AG08395 (cell line): ENCODE measurements at places on chromosomes 5 and 9.

DNA sequence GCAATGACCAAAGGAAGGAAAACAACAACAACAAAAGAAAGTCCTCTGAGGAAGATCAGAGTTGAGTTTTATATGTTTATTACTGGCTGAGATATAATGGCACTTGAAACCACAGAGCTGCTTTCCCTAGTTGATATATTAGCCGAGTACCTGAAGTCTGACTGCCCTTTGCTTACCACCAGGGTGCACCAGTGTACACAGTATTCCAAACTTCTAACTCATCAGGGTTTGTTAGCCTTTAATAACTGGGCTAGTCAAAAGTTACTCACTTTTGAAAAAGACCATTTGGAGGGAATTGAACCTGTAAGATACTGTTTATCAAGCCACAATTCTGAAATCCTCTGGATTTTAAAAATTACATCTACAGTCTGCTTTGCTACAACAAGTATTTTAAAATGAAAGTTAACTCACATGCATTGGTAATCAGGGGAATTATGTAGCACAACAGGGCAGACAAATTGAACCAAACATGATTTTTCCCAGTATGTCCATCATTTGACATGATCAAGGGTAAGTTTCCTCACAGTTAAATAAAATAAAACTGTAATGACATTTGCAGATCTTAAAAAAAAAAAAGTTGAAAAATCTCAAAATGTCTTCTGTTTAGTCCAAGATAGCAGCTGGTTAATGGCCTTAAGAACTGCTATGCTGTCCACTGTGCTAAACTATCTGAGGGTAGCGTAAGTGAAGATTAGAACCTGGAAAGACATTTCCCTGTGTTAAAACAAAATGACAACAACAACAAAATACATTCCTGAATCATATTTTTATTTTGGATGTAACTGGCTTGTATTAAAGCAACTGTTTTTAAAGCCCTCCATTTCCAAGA is 57.3 kb upstream of the C6 start:
- peak; percentile 4 for DNase-seq

GRCh38 chr9:108963459-108964143 is 29.4 kb downstream of the ABITRAM start:
- peak; percentile 9 for DNase-seq

GRCh38 chr9:6147846-6148245 is 67.8 kb upstream of the IL33 start:
- DNase-seq, result no peak

DNA sequence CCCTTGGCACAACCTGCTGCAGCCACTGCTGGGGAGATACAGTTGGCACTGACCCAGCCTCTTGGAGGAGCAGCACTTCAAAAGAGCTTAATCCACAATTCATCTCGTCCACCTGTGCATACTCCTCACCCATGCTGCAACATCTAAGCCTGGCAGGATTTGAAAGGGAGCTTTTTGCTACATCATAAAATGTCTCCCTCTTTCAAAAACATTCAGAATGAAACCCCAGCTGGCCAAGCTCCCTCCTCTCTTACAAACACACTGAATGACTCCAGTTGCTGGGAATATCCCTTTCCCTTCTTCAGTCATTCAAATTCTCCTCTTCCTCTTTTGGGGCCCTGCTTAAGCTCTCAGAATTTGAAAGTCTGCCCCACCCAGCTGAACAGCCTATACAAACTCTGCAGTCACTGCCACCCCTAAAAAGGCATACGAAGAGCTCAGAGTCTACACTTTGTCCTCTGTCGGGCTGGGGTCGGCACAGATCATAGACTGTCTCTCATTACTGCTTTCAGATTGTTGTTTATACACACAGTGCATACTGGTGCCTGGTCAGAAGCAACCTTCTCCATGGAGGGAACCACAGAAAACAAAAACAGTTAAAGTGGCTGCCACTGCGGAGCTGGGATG is 8.8 kb upstream of the C5orf15 start:
- no peak for DNase-seq

DNA sequence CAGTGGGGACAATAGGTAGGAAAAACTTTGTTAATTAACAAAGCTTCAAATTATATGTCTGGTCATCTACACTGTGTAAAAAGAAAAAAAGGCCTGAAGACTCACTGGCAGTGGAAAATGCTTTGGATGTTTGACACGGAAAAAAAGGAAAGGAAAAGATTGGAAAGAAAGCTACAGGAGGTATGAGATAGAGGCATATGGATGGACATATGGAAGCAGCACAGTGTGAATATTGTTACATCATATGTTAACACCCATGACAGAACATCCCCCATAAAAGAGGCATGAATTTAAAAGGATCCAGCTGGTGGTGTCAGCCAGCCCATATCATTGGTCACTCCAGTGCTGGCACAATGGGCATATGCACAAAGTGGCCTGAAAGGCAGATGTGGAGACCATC is 19.0 kb upstream of the ADAMTS19 start:
- DNase-seq, result no peak

DNA sequence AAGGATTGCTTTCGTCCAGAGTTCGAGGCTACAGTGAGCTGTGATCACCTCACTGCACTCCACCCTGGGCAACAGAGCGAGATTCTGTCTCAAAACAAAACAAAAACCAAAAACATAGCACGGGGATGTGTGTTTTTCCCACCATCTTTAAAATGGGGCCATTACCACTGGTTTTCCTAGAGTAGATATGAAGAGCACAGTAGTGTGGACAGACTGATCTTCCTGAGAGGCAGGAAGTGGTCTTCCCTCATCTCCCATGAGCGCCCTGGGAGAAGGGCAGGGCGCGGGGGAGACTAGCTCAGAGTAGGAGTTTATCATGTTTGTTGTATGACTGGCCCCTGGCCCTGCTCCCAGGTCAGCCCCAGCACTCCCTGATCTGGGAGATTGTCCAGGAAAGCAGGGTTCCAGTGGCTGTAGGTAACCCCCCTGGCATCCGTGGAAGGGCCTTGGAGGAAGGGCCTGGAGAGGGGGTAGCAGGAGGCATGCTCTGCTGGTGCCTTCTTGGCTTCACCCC is 2.3 kb downstream of the SUSD3 start:
- peak; percentile 74 for DNase-seq

GRCh38 chr9:7104625-7105024 is 346.9 kb downstream of the KDM4C start:
- no peak for DNase-seq

GRCh38 chr5:130541617-130542221 is 623.3 kb downstream of the HINT1 start:
- no peak for DNase-seq

DNA sequence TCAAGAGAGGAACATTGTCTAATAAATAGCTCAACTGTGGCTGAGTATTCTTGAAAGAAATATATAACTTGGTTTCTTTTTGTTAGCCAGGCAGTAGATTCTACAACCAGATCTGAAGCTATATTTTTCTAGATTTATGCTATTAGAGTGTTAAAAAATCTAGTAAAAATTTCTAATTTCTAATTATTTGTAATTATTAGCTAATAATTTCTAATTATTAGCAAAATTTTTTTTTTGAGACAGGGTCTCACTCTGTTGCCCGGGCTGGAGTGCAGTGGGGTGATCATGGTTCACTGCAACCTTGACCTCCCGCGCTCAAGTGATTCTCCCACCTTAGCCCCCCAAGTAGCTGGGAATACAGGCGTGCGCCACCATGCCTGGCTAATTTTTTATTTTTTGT is 2.8 kb downstream of the RAD17 start:
- no peak for DNase-seq

DNA sequence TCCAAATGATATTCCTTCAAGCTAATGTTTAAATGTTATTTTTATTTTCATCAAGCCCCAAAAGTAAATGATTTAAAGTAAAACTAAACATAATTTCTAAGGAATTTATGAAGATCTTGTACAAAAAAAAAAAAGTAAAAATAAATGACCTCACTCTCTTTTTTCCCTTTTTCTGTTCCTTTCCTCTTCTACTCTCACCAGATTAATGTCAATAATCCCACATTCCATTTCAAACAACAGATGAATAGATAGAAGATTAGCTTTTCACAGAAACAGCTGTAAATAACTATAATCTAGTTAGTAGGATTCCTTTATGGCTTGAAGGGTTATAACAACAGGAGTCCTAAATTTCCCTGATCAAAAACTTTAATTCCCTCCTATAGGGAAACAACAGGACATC is 88.1 kb downstream of the EFNA5 start:
- DNase-seq, result no peak

GRCh38 chr5:61919920-61920319 is 386.1 kb upstream of the KIF2A start:
- no peak for DNase-seq

GRCh38 chr9:85278769-85279168 is 463.0 kb downstream of the AGTPBP1 start:
- no peak for DNase-seq

DNA sequence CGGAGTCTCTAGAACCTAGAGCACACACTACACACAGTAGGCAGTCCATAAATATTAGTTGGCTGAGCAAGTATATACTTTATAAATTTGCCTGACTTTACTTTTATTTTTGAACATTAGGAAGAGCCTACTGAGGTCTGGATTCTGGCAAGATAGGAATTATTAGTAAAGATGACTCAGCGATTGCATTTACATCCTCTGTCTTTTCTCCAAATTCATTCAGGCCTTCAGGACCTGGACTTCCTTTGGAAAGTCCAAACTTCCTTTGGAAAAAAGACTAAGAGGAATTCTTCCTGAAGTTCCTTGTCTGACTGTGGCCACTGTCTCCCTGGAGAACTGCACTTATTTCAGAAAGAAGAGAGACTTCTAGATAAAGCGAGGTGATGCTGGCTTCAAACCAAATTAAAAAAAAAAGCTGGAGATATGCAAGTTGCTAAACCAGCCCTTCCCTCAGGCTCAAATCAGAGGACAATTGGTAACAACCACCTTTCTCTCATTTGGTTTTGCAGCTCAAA is 251.3 kb downstream of the GAS1 start:
- no peak for DNase-seq

DNA sequence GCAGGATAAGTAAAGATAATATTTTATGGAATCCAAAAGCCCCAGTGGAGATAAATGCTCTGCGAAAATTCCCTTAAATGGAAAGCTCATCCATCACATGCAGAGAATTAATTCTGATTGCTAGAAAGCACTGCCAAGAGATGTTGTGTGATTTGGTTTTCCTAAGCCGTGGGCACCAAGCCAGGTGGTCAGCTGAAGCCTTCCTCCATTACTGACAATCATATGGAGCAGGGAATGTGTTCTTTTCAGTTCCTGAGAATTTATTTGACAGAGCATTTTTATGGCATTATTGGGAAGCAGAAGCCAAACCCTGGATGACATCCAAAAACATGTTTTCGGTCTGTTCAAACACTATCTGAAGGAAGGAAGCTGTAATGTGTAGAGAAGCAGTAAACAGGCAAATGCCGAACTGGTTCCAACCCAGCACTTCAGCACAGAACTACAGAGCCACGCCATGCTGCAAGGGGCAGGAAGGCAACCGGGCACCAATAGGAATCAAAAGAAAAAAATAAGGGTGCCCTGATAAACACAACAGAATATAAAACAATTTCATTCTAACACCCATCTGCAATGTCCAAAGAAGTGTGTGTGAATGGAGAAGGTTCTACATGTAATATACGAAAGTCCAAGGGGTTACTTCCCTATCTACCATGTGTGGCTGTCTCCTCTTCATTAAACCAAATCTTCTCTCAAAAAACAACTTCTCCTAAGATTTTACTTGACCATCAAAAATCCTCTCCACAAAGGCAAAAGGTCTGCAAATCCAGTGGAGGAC is 12.3 kb downstream of the ARSB start:
- peak; percentile 38 for DNase-seq

- peak; percentile 36 for DNase-seq
Measured at GRCh38 chr5:145825751-145826180, 9.4 kb downstream of the PRELID2 start.

GRCh38 chr5:138955671-138956295 is 80.6 kb upstream of the LRRTM2 start:
- DNase-seq, result no peak

DNA sequence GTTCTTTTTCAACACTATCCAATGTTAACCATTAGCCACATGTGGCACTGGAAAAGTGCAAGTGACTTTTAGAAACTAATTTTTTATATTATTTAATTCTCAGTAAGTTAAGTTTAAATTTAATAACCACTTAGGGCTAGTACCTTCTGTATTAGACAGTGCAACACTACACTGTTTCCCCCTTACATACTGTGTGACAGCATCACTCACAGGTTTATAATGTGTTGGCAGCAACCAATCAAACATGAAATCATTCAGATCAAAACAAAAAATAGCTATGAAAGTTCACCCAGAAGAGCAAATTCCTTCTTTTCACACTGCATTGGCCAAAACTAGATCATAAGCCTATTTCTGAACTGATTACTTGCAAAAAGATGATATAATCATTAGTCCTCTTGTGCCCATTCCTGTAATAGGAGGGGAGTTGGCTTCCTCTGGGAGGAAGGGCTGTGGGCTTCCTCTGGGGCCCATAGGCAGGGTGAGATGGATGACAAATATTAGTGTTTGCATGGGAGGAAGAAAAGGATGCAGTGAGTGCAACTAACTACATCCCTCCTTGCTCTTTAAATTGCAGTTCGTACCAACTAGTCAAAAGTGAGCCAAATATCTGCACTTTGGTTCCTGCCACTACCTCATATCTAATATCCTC is 708.1 kb upstream of the RGMB start:
- DNase-seq, result peak; percentile 12

DNA sequence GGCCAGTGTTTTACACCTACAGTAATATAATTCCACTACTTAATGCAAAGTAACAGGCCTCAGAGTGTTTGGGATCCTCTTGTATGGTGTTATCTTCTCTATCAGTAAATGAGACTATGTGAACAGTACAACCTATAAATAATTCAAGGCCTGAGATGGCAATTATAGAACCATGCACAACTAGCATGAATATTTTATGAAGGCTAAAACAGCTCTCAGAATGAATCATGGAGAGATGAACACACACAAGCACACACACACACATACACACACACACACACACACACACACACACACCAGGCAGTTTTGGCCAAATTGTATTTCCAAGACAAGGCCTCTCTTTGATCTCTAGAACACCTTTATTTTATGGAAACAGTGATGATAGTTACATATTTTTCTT is 224.9 kb downstream of the EBF1 start:
- DNase-seq, result no peak

DNA sequence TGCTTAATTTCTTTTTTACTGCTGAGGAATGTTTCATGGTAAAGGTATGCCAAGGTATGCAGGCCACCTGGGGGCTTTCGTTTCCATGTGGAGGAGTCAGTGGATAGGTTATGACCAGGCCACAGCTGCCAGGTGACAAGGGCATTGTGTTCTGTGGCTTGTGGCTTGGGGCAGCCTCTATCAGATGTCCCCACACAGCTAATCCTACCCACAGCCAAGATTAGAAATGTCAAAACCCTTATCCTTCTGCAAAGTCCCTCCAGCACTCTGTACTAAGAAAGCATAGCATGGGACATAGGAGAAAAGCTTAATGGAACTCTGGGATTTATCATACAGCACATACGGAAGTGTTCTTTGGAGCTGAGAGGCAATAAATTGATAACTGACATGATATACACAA is 171.2 kb upstream of the S1PR3 start:
- DNase-seq, result no peak

DNA sequence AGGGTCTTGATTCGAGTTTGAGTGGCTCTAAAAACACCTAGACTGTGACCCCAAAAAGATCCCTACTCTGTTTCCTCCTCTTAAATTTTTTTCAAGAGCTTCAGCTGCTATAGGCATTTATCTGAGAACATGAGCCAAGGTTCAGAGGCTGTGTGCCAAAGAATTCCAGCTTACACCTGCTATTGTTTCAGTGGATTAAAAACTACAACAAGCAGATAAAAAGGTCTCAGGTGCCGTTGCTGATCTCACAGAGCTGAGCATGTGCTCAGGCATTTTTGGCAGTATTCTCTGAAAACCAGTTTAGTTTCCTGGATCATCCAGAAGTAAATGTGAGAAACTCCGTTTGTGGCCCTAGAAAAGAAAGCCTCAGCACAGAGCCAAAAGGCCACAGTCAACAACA is 349.2 kb downstream of the DEPDC1B start:
- no peak for DNase-seq
